Lower leg skin (tissue), 4 donors: ENCODE measurements at places on chromosomes 1 and 21.

GRCh38 chr1:99139876-99140275 is 124.4 kb upstream of the PLPPR4 start:
- DNase-seq: no peak

DNA sequence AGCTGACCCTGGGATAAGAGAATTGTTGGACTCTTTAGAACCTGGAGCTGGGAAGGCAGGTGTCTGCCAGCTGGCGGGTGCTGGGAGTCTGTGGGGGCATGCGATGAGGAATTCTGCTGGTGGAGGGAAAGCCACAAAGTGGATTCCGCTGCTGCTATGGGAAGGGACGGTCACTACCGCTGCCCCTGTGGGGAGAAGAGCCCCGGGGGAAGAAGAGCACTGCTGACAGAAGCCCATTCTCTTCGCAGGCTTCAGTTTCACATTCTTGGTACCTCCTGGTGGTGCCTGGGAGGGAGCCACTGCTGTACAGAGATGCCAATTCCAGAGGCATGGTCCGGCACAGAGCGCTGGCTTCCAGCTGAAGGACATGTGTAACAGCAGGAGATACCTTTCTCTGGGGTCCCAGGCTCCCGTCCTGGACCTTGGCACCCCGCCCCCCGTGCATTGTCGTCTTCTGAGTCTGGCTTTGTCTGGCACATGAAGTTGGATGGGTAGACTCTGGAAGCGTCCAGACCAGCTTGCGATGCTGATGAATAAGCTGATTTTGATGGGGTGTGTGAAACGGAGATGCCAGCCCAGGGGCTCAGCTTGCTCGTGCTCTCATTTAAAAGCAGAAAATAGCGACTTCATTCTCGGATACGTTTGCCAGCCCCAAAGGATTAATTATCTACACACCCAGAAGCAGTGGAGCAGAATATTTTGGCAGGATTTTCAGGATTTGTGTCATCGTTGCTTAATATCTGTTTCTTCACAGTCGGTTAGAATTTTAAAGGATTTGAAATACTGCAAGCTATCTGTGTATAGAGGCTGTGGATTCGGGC is 13.2 kb downstream of the PDXK start:
- DNase-seq: no peak

GRCh38 chr1:197773856-197774255 is 1.4 kb downstream of the DENND1B start:
- no peak for DNase-seq

- DNase-seq: no peak
Observed at GRCh38 chr1:10561955-10562354, 87.2 kb downstream of the PEX14 start.

DNA sequence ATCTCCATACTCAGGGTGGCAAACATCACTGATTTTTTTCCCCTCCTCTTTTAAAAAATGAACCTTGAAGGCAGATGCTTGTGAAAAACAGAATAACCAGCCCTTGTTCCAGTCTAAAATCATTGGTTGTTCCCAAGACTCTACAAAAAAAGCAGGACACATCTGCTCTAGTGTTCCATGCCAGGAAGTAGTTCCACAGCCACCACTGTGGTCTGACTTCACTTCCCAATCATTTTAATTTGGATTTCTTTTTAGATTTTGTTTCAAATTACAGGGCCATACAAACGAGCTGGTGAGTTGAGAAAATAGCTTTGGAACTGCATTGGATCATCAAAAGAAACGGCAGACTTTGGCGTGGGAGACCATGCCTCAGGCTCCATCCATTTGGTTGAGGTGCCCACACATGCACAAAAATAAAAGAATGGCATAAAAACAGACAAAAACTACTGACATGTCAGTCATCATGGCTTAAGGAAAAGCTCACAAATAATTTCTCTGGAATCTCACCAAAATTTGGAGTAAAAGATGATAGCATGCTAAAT is 210.0 kb downstream of the GABPA start:
- DNase-seq: no peak

GRCh38 chr21:26754853-26755252 is 90.4 kb downstream of the ADAMTS1 start:
- DNase-seq: no peak

DNA sequence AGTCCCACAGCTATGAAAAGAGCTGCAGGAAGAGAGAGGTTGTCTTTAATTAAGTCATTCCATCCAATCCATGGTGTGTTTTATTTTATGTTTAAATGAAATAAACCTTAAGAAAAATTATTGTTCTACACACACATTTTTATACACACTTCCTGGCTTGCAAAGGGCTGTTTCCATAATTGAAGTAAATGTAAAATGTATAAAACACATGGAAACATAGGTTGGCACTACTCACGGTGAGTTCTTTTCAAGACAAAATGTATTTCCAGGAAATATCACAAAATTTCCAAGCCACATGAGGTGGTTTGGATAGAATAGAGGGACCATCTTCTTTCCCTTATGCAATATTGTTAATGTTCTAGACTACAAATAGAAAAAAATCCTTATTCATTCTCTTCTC is 426.8 kb upstream of the USP24 start:
- DNase-seq: no peak

DNA sequence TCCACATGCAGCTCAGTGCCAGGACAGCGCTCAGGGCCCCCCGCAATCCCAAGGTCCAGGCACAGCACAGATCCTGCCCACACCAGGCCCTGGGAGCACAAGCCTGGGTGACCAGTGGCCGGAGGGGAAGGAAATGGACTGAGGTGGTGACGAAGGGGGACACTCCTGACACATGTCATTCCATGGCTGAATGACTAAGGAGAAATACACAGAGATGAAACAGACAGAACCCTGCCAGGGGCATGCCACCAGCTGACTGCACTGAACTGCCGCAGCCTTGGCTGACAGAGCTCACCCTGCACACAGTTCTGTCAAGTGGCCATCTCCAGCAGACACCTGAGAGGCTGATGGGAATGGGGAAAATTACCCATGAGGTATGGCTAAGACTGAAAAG is 56.1 kb downstream of the HSF2BP start:
- DNase-seq: no peak

DNA sequence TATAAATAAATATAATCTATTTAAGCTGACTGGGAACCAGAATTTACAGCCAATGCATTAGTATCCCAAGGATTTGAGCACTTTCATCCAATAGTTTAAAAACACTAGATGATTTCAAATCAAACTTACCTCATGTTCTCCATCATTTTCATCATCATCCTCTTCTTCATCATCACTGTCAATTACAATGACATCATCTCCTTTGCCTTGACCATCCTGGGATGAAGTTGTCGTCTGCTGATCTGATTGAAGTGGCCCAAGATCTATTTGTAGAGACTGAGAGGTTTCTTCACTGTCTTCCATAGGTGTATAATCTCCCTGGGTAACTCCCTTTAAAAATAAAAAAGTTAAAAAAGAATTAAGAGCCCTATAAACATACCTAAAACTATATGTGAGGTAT is 47.7 kb downstream of the TPR start:
- no peak for DNase-seq

DNA sequence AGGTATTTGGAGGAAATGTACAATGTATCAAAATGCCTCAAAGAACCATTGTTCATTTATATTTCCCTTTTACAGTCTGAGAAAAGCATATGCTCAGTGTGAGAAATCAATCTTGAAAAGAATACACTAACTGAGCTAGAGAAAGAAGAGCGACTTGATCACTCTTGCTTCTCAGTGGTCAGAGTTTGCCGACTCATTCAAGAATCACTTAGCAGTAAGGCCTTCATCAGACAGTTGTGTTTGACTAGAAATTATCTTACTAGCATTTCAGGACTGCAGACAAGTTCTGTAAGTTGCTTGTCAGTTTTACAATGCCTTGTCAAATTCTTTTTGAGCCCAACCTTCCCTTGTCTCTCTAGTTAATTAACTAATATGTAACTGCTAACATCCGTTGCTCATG is 12.9 kb downstream of the RGS18 start:
- no peak for DNase-seq

DNA sequence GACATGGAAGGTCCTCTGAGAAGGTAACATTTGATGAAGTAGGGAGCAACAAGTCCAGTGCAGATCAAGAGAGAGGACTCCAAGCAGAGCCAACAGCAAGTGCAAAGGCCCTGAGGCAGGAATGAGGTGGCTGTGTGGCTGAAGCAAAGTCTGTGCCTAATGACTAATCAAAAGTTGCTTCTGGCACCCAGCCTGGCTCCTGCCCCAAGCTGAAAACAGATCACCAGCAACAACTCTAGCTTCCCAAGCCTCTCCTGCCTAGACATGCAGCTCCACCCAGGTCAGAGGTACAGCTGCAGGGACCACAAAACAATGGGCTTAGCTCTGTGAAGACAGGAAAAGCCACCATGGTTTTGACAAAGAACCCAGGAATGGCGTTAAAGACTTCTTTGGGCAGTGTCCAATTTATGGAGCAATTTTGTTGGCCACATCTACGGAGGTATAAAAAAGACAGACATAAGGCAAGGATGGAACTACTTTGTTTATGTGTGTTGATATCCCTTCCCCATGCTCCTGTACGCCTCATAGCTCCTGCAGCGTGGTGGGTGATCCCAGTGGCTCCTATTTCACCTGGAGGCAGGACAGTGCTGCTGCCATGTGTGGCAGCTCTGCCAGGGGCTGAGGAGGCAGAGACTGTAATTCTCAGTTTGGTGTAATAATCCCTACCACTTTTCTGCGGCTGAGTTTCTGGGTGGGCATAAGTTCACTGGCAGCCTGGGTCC is 26.4 kb upstream of the IGSF3 start:
- no peak for DNase-seq

DNA sequence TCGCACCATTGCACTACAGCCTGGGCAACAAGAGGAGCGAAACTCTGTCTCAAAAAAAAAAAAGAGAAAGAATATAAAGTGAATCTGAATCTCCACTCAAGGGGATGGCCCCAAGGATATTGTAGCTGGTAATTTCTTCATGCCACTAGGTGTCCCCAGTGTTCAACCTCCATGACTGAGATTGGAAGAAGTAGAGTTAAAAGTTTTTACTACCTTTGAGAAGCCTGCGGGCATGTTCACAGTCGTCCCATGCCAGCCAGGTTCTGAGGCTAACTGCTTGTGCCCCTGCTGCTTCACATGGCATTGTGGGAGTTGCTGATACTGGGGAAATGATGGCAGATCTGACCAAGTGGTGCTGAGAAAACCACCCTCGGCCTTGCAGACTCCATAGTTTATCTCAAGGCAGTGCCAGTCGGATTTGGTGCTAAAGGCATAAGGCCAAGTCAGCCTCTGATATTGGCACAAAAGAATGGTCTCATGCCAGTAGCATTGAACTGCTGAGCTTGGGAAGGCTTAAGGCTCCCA is 10.8 kb upstream of the SHISA4 start:
- DNase-seq: no peak

- no peak for DNase-seq
Observed at GRCh38 chr1:173222149-173223030, 15.3 kb upstream of the TNFSF4 start.

DNA sequence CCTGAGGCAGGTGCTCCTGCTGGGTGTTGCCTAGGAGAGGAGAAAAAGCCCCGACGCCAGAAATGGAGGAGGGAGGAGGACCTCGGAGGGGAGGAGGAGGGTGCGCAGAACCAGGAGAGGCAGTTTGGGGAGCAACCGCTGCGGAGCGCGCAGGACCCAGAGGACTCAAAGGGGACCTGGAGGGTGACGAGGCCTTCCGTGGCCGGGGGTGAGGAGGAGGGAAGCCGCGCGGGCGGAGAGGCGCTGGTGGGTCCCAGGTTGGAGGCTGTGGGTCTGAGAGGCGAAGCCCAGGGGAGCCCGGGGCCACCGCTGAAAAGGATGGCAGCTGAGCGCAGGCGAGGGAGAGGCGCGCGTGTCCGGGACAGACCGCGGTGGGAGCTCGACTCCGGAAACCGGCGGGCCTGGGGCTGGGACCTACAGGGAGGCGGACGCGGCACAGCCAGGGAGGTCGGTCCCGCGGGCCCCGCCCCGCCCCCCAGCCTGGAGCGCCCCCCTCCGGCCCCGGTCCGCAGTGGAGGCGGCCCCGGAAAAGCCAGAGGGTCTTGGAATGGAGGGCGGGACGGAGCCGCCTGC is 15.1 kb downstream of the RNF223 start:
- DNase-seq: no peak

GRCh38 chr1:26833432-26834405 is 7.2 kb downstream of the ZDHHC18 start:
- DNase-seq: no peak

DNA sequence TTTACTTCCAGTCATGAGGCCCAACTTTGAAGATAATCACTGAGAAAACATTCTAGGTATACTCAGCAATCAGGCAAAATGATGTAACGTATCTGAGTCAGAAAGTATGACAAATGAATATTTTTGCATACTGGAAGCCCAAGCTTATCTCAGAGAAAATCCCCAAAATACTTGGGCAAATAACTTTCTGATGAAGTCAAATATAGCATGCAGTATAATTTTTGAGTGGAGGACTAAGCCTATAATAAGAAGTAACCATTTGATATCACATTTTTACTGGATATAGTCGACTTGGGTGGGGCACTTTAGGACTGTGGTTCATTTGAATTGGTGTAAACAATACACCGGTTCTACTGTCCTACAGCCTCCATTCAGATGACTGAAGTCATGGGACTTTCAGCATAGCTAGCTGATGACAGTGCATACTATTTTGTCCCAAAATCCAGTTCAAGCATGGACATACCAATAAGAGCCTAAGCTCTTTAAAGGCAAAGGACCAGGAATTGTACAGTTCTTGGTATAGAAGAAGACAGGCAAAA is 2.3 kb upstream of the GADD45A start:
- DNase-seq: no peak

DNA sequence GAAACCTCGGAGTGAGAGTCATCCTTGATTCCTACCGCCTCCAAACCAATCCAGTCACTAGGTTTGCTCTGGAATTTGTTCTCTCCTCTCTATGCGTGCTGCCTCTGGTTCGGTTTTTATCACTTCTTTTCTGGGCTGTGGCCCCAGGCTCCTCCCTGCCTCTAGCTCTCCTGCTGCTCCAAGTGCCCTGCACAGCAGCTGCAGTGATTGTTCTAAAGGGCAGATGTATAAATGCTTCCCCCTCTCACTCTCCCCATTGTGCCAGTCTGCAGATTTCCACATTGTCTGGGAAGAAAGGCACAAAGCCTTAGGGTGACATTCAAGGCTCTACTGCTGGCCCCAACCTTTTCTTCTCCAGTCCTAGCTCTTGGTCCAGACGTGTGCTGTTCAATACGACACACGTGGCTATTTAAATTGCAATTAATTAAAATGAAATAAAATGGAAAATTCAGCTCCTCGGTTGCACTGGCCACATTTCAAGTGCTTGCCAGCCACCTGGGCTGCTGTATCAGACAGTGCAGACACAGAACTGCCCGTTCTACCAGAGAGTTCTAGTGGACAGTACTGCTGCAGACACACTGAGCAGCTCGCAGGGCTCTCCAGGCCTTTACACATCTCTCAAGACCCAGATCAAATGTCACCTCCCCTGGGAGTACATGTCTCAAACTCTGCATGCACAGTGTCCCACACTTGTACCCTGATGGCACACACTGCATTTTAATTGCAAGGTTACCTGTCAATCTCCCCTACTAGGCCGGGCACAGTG is 12.4 kb downstream of the TRIM62 start:
- DNase-seq: no peak

GRCh38 chr1:204446413-204447111 is 34.9 kb upstream of the PPP1R15B start:
- no peak for DNase-seq

- DNase-seq: no peak
Observed at GRCh38 chr1:180535418-180535999, 23.3 kb upstream of the OVAAL start.

- DNase-seq: no peak
Observed at GRCh38 chr1:244106837-244107493, 55.9 kb downstream of the ZBTB18 start.

GRCh38 chr1:180579961-180580611 is 21.3 kb downstream of the OVAAL start:
- no peak for DNase-seq

- DNase-seq: no peak
Observed at GRCh38 chr1:5743435-5744095, 248.7 kb downstream of the NPHP4 start.

- DNase-seq: no peak
Observed at GRCh38 chr1:8350914-8351684, 33.2 kb downstream of the SLC45A1 start.
